Caco-2 (cell line): ENCODE measurements at places on chromosomes 11 and 22. TPM values are rescaled to one million over a fixed set of nuclear protein-coding genes. Genes with fewer than 3 reads are reported as not detected.

- DNase-seq = peak; percentile 84
These were observed 353.4 kb downstream of the TENM4 start for GRCh38 chr11:79087238-79087960.

Gene IGSF22
- not detected in 2 replicates for total RNA-seq

GRCh38 chr11:128125723-128126122, 461.6 kb downstream of the ETS1 start:
- DNase-seq = no peak

Gene PANX2
- total RNA-seq = 2.2 and 2.6 TPM in 2 replicates

DNA sequence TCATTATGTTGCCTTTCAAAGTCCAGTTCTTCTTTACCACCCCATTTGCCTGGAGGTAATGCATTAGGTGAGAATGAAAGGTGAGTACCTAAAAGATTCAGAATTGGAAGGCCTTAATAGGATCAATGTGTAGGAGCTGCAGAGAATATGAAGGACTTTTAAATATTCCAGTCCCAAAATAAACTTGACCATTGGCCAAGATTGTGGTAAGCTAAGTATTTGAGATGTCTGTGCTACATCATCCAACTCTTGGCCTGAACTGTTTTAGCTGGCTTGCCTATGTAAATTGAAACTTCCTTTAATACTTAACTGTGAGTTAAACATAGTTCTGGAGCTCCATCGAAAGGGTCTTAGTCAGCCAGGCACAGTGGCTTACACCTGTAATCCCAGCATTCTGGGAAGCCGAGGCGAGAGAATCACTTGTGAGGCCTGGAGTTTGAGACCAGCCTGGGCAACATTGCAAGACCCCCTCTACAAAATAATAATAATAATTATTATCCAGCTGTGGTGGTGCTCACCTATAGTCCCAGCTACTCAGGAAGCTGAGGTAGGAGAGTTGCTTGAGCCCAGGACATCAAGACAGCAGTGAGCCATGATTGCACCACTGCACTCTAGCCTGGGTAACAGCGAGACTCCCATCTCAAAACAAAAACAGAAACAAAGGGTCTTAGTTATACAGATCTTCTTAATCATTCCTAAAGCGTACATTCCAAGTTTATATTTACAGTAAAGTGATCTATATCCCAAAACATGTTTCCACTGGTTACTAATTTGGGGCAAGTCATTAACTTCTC, 29.8 kb downstream of the MTMR3 start:
- no peak for DNase-seq

Gene MS4A4E
- not detected in 2 replicates for total RNA-seq

DNA sequence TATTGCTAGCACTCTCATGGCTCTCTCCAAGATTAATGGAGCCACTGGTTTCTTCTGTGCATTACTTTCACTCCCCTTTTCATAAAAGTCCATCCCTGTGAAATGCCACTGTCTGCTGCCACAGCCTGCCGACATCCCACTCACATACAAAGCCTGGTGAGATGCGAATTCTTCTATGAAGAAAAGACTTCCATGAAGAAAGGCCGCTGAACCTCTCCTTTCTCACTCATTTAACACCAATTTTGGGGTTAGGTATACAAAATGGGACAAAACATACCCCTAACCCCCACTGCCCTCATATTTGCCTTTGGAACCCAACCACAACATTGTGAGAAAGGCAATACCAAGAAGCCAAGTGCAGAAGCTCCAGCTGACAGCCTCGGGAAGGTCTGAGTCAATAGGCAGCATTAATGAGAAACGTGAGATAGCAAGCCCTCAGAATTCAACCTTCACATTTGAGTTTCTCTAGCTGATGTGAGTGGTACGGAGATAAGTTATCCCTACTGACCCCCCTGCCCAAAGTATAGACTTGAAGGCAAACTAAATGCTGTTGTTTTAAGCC, 156.4 kb downstream of the ATG16L2 start:
- no peak for DNase-seq

Gene P2RX6
- total RNA-seq = 0.11 TPM in 1 of 2 replicates, not detected in the other

DNA sequence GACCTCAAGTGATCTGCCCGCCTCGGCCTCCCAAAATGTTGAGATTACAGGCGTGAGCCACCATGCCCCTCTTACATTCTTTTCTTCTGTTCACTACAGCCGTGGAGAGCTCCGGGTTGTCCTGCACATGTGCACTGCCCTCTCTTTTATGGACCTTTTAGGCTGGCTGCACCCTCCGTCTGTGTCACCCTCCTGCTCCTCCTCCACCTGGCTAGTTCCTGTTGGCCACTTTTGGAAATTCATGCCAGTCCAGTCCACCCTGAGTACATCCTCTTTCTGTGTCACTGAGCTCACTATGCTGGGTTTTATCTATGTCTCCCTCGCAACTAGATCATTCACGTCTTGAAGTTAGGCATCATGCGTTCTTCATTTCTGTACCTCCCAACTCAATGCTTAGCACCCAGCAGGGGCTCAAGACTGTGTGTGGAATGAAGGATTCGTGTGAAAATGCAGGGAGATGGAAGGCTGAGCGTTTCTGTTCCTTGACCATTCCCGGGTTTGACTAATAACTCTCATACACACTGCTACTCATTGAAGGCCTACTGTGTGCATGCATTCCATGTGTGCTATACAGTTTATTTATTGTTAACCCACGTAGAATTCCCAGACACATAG, 60.6 kb downstream of the PTPRJ start:
- DNase-seq = no peak

- DNase-seq = no peak
These were observed 18.4 kb downstream of the TECTA start for GRCh38 chr11:121119440-121119839.

DNA sequence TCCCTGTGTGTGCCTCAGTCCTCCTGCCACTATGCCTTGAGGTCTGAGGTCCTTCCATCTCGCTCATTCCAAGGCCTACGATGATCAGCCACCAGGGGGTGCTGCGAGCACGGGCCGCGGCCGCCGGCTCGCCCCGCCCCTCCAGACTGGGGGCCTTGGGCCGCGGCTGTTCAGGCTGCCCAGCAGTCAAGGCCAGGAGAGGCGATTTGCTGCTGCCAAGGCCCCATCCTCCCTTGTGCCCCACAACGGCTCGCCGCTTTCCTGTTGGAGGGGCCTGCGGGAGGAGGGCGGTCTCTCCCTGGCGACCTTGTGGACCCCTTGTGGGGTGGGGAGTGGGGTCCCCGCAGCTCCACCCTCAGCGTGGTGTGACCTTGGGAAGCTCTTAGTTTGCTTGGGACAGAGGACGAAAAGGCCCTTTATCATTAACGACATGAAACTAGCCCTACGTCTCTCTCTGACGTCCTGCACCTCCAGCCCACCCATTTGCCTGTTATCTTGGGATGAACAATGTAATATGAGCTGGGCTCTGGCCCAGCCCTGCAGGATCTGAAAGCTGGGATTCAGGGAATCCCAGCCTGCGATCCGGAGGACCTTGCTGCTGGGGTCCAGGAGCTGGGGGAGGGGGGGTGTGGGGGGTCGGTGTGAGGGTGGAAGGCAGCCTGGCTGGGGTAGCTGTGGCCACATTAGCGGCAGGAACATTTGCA, 5.3 kb upstream of the GALR3 start:
- peak; percentile 72 for DNase-seq

DNA sequence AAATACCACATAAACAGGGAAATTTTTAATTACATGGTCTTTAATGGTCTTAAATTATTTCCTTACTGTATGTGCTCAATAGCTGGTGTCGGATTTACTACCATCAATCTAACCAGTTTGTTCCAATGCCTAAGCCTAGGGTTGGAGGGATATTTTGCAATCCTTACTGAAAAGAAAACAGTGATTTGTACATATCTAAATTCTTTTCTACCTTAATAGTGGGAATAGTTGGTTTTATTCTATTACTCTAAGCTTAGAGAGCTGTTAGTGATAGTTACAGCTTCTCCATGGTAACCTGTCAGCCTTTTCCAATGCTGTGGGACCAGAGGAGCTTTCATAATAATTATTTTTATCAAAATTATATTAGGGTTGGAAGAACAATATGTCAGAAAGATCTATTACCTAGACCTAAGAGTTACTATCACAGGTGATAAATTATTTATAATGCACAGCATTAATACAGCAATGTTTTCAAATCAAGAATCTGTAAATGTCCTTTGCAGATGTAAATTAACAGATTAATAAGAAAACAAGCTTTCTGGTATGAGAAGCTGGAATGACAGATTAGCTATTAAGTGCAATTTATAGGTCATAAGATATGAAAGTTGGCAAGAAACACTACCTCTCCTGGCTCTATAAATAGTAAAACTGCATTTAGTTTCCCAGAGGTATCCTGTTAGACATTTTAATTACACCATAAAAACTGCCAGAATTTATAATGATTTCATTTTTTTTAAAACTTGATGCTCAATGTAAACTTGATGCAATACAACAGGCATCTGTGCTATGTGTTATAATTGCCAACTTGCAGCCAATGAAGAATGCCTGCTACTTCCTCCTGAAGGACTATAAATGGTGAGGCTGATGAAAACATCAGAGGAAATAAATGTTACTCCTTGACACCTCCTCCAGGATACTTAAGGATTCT, 262.0 kb upstream of the PITPNB start:
- no peak for DNase-seq

DNA sequence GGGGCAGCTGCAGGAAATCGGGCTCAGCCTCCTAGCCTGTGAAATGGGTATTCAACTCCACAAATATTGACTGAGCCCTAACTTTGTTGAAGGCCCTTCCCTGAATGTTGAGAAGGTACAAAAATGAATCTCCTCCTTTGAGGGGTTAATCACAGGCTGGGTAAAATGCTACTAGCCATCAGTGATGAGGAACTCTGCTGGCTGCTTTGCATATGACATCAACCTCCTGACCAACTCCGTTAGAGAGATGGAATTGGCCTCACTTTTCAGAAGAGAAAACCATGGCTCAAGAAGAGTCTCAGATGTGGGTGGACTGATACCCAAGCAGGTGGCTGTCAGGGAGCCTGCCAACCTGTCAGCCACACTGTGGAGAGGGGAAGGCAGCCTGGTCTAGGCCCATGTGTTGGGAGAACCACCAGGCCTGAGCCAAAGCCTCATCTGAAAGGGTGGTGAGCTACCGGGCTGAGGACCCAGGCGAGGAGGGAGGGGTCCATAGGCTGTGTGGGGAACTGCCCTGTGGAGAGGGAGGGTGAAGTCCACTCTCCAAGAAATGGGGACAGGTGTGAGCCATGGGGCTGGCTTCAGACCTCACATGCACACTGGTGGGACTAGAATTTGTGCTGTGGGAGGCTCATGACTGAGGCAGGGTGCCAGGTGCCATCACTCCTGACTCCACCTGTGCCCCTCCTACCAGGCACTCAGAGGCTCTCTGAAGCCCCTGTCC, 11.8 kb downstream of the CDCA5 start:
- DNase-seq = no peak
